ENCODE measurements at places on chromosomes 11 and 22.
A peak's percentile ranks its signal among the peaks of the same experiment; 100 is the strongest.

- peak; percentile 98 for DNase-seq
Observed at GRCh38 chr11:66489636-66490035, 9.4 kb downstream of the DPP3 start.

- DNase-seq, result no peak
Observed at GRCh38 chr11:8261921-8262551, 1.6 kb downstream of the LMO1 start.

GRCh38 chr22:30609260-30610185, 2.5 kb downstream of the TCN2 start:
- DNase-seq, result no peak

DNA sequence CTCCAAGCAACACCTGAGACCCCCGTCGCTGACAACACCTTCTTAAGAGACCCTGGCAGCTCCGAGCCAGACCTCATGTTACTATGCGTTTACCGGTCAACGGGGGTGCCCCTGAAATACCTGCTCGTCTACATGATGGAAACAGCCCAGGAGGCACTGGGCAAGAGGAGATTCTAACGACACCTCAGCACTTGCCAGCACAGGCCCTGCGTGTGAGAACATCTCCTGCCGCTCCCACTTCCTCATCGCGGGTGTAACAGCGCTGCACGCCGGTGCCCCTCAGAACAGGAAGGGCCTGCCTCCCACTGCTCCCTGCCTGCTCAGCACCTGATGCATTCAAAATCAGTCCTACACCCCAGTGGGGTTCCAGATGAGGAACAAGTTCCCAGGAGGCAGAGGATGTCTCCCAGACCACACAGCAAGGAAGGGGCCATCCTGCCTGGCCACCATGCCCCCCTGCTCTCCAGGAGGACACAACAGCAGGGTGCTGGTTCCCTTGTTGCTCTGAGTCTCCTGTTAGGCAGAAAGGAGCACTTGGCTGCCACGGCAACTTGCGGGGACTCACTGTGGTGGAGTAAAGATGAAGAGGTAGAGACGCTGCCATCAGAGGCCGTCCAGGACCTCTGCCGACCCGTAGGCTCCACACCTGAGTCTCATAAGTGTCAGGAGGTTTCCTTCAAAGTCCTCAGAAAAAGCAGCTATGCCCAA, 2.1 kb downstream of the TOLLIP start:
- DNase-seq, result no peak

DNA sequence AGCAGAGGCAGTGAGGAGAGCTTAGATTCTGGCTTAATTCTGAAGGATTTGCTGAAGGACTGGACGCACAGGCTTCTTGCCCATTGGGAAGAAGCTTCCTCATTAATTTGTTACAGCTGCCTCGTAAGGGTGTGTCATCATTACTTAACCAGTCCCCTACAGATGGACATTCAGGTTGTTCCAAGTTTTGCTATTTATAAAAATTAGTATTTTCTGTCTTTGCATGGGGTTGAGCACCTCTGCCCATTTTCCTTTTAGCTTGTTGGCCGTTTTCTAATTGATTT, 38.1 kb downstream of the CAPN1 start:
- DNase-seq, result no peak

DNA sequence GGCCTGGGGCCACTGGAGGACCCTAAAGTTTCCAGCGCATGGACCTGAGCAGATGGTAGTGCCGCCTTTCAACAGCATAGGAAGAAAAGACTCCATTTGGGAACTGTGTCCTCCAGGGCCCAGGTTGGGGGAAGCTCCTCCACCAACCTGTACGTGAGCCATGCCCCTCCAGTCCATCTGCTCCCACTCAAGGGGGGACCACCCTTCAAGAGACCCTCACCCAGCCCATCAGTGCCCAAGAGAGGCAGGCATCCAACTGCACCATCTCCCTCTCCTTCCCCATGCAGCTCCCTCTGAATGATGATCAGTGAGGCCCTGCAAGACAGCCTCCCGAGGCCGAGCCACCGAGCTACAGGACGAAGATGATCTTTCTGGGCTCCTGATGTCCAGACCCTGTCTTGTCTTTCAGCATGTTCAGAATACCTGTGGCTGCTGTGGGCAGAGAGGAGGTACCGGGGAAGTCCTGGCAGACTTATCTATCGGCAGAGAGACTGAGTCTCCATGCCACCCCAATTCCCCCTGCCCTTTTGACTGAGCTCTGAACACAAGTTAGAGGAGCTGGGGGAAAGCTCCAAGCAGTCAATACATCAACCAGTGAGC, 25.0 kb upstream of the JAM3 start:
- DNase-seq, result no peak

DNA sequence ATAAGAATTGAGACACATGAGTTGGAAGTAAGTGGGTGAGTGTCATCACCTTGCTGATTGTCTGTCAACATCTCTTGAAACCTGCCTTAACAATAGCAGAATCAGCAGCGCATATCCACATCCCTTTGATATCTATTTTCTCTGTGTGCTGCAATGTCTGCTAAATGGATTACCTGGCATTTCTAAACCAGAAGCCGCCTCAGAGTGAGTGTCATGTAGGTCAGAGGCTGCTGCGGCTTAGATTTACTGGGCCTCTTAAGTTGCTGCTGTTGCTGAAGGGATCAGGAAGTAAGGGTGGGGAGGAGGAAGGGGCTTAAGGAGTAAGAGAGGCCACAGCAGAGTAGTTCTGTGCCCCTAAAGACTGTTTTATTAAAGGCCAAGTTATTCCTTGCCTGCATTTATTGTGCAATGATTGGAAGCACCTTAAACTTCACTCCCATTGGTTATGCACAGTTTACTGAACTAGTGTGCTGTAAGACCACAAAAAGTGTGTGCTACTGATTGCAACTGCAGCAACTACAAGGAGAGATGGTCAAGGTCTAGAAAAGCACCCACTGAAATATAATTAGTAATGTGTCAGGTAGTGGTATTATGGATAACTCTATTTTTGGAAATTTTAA, 29.8 kb upstream of the TMEM41B start:
- DNase-seq, result no peak

GRCh38 chr11:13734530-13734929, 66.1 kb downstream of the FAR1 start:
- no peak for DNase-seq

DNA sequence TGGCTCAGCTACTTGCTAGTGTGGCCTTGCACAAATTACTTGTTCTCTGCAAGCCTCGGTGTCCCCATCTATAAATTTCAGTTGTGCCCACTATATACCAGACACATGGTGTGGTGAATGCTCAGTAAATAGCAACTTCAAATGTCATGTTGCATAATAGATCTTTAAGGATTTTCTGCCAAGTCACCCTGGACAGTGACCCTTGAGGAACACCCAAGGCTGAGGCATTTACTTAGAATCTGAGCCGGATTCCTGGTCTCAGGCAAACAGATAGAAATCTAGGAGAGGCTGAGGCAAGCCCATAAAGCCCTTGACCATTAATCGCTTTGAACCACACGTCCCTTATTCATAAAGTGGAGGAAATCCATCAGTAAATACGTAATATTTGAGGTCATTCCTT, 9.7 kb downstream of the TEAD1 start:
- no peak for DNase-seq

DNA sequence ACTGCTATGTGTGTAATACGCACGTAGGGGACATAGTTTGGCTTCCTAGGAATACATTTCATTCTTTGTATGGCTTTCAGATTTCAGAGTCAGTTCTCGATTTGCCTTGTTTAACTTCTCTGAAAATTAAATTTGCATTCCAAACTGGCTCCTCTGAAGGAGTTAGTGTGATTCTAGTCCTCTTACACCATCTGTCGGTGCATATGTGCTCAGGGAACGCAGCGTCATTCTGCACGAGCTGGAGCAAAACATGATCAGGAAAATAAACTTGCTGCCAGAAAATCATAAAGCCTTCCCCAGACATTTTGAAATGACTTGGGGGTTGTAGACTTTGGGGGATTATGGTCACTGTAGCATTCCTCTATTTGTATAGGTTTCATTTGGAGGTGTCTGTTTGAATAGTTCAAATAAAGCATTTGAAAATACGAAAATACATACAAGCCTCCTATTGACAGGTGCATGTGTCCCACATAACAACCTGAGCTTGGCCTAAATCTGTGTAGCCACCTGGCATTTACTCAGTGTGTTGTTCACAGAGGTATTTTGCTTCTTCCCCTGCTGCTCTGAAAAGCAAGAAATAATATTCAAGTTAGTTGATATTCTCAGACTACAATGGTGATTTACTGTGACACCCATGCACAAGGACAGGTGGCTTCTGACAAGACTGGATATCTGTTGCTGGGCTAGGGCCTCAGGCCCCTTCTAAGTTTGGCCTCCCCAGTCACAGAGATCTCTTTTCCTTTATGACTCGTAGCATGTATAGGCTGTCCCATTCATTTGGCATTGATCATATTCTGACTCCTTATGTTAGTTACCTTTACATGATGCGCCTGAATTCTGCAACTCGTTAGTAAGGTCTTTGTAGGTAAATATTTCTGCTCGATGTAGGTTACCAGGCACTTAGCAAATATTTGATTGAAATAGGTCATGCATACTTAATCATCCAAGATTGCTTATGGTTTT, 81.6 kb upstream of the SORL1-AS1 start:
- DNase-seq, result peak; percentile 56

Data from NCI-H1417 (cell line).